Activated CD4-positive, alpha-beta T cell treated with anti-CD3 and anti-CD28 coated beads for 36 hours (primary cell): ENCODE measurements at places on chromosomes 1 and 21. TPM values are rescaled to one million over a fixed set of nuclear protein-coding genes. Genes with fewer than 3 reads are reported as not detected.
A peak's percentile ranks its signal among the peaks of the same experiment; 100 is the strongest.

- DNase-seq = no peak
Observed at GRCh38 chr1:84257617-84258016, 43.9 kb upstream of the SAMD13 start.

DNA sequence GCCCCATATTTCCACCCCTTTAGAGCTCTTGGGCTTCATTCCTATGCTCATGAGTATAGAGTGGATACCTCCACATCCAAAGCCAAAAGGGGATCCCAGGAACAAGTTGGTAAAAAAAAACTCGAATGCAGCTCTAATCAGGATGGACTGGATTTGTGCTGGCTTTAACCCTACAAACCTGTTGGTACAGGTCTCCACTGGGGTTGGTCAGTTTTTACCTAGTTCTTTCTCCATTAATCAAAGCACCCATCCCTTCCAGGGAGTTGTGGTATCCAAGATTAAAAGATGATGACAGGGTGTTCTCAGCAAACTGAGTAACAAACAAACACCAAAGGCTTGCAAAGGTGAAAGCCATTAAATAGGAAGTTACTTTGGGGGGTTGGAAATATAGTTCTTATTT, 5.9 kb upstream of the CRNN start:
- no peak for DNase-seq

DNA sequence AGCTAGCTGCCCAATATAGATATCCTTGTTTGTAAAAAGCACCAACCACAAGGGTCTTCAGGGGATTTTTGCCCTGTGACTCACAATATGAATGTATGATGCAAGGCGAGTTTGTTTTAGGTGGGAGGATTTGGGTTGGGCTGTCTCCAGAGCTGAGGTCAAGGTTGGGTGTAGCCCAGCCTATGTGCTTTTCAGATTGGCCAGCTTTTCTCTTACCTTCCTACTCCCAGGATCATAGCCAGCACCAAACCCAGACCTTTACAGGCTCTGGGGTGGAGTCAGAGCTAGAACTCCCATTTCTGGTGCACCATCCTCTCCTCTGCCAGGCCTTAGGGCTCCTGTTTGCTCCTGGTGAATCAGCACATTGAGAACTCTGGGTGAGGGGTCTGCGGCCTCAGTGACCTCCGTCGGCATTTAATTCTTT, 55.6 kb upstream of the GCLM start:
- DNase-seq = no peak

DNA sequence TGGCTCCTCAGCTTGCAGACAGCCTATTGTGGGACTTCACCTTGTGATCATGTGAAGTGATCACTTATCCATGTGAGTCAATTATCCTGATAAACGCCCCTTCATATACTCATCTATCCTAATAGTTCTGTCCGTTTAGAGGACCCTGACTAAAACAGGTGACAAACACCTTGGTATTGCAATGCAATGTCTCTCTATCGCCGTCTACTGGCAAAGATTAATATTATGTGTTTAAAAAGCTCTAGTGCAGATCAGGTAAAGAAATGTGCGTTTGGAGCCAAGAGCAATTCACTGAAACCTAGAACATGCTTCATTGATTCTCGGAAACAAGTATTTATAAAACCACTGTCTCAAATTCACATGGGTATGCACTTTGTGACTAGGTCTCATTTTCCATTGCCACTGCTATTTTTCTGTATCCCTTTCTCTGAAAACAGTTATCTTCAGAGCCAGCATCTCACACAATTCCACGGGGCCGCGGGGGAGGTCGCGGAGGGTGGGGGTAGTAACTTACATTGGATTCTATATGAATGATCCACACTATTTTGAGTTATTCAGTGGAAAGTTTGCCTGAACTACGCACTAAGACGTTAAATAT, 554.6 kb upstream of the NCAM2 start:
- DNase-seq = no peak

DNA sequence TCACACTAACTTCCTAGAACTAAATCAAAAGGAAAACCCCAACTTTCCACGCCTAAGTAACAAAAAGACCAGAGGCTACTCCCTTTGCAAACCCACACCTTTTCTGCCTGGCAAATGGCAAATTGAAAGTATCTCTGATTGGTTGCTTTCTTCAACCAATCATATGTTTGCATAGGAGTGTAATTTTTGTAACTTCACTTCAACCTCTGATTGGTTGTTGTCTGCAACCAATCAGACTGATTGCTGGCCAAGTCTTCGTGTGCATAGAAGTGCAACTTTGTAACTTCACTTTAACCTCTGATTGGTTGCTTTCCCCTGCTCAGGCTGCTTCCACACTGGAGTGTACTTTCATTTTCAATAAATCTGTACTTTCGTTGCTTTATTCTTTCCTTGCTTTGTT, 36.9 kb upstream of the PADI2 start:
- DNase-seq = no peak

DNA sequence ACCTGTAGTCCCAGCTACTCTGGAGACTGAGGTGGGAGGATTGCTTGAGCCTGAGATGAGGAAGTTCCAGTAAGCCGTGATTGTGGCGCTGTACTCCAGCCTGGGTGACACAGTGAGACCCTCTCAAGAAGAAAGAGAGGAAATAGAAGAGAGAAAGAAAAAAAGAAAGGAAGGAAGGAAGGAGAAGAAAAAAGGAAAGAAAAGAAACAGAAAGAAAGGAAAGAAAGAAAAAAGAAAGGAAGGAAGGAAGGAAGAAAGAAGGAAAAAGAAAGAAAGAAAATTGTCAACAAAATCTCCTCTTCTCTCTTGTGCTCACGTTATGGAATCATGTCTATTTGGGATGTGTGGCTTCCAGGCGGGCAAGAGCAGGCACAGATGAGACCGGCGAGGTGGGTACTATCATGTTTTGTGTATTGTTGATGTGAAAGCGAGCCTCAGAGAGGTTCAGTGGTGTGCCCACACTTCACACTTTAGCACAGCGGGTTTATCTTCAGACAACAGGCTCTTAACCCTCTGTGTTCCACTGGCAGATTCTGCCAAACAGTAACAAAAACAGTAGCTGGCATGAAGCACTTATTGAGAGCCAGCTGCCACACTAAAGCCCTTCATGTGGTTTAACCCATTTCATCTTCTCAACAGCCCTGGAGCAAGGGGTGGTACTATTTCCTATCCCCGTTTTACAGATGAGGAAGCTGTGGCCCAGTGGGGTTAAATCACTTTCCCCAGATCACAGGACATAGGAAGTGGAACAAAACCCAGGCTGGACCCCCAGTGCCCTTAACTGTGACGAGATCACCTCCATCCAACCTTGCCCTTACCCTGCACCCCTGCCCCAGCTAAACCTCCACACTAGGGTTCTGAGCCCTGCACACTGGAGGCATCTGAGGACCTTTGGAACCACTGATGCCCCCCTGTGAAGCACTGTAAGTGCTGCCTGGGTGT, 94.7 kb upstream of the TARDBP start:
- no peak for DNase-seq

GRCh38 chr1:194372266-194372665, 1185.9 kb upstream of the B3GALT2 start:
- DNase-seq = no peak

- no peak for DNase-seq
Observed at GRCh38 chr1:176602388-176603004, 139.5 kb downstream of the PAPPA2 start.

GRCh38 chr1:162720996-162721395, 69.5 kb upstream of the HSD17B7 start:
- no peak for DNase-seq

GRCh38 chr1:235888119-235888643, 21.5 kb upstream of the LYST start:
- DNase-seq = peak; percentile 78

- peak; percentile 33 for DNase-seq
Observed at GRCh38 chr1:243482141-243483022, 226.5 kb downstream of the SDCCAG8 start.

DNA sequence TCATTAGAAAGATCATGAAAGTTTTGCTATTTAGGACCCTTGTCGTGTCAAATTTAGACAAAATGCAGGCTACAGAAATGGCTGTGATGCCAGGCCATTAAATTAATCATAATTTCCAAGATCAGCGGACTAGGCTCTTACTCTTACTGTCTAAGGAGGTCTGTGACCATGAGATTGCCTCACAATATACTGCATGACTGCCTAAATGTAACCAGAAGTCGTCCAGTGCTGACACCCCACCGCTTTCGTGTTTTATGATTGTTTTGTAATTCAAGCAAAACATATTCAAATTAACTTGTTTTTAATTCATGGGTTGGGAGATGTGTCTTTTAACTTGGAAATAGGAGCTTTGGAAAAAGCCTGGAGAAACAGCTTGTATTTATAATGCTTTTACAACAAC, 947.5 kb downstream of the BRINP3 start:
- DNase-seq = no peak

DNA sequence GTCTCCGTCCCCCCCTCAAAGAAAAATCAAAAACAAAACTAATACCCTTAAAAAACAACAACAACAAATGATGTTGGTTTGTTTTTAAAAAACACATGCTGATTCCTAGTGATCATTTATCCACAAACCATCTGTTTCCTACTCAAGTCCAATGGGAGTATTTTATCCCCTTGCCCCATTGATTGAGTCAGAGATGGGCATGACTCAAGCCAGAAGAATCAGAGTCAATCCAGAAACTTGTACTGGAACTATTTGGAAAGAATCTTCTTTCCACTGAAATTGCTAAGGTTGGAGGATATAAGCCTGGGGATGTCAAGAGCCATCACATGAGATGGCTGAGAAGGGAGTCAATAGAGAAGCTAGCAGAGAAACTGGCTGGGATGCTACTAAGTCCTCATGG, 176.4 kb downstream of the MIS18A start:
- no peak for DNase-seq

DNA sequence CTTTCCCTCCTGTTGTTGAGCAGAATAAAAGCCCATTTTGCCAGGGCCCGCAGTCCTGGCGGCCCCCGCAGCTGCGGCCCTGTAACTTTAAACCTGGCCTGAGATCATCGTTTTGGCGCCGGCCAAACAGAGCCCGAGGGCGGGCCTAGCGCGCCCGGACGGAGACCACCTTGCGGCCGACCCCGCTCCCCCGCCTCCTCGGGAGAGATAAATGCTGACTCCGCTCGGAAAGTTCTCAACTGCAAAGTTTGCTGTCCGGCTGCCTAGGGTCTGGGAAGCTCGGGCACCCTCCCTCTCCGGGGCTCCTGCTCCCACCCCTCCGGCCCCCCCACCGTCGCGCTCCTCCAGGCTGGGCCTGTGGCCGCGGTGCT, at the start of gene PDPN:
Gene PDPN (plus strand): TSS at position 238 of the 371 bp plus-strand sequence. CDS start 202 bp downstream, outside the sequence.
- no peak for DNase-seq

DNA sequence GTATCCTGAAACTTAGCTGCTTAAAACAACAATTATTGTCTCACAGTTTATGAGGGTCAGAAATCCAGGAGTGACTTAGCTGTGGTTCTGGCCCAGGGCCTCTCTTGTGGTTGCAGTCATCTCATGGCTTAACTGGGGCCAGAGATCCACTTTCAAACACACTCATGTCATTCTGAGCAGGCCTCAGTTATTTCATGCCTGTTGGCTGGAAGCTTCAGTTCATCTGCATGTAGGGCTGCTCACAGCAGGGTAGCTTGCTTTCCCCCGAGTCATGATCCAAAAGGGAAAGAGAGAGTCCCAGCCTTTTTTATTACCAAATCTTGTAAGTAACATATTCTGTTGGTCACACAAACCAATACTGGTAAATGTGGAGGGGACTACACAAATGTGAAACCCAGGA, 96.6 kb upstream of the B3GALT2 start:
- no peak for DNase-seq

- no peak for DNase-seq
Observed at GRCh38 chr1:227325156-227325555, 6.9 kb upstream of the CDC42BPA start.

- no peak for DNase-seq
Observed at GRCh38 chr1:218785928-218786327, 387.8 kb upstream of the LYPLAL1 start.

DNA sequence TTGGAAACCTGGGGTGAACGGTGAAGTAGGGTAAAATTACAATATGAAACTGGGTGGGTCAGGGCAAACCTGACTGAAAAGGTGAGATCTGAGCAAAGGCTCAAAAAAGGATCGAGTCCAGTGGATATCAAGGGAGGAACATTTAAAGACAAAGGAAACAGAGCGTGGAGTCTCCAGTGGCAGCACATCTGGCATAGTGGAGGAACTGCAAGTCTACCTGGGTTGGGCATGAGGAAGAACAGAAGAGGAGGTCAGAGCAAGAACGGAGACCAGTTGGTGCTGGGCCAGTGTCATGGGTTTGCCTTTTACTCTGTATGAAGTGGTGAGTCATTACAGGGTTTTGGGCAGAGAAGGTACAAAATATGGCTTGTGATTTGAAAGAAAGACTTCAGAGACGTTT, 163.7 kb downstream of the NTPCR start:
- no peak for DNase-seq

DNA sequence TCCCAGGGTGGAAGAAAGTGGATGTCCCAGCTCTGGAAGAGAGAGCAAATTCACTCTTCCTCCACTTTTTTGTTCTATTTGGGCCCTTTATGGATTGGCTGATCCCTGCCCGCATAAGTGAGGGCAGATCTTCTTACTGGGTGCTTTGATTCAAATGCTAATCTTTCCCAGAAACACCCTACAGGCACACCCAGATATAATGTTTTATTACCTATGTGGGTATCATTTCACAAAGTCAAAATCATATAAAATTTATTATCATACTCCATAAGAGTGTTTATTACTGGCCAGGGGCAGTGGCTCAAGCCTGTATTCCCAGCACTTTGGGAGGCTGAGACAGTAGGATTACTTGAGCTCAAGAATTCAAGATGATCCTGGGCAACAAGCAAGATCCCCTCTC, 16.9 kb upstream of the PLA2G4A start:
- no peak for DNase-seq

GRCh38 chr1:235069577-235070563, 58.8 kb downstream of the TOMM20 start:
- DNase-seq = no peak

DNA sequence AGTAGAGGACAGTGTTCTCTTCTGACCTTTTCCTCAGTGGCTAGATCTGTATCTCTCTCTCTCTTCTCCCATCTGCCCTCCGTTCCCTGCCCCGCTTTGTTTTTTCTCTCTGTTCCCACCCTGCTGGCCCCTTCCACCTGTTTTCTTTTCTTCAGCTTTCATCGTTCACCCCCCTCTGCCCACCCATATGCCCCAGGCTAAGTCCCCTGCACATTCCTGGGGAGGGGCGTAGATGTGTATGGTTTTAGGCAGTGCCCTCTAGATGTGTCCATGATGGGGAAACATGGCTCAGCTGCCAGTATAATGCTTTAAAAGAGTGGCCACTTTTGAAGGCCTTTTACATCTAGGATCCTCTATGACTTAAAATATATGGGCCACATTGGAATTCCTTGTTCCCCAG, 13.6 kb downstream of the S100A11 start:
- DNase-seq = no peak

GRCh38 chr1:205915354-205915990, 27.8 kb downstream of the SLC26A9 start:
- DNase-seq = no peak

Gene TDRD5
- total RNA-seq = not detected

Gene ESRRG
- not detected for total RNA-seq

Gene TAL1
- total RNA-seq = not detected

Gene PRAMEF14
- not detected for total RNA-seq

Gene IQCC
- total RNA-seq = 5.0 TPM

Gene S100A2
- 7.0 TPM for total RNA-seq

Gene ANKRD35
- 0.30 TPM for total RNA-seq

Gene GPR37L1
- not detected for total RNA-seq

Gene DNASE2B
- not detected for total RNA-seq

Gene FNDC10
- 1.7 TPM for total RNA-seq

Gene CFAP57
- 0.11 TPM for total RNA-seq

Gene CDC7
- total RNA-seq = 32.0 TPM

Gene CASQ2
- not detected for total RNA-seq

Gene NBPF6
- total RNA-seq = not detected
